Left kidney (tissue), 8 donors: ENCODE measurements at places on chromosomes 6 and 20. TPM values are rescaled to one million over a fixed set of nuclear protein-coding genes. Genes with fewer than 3 reads are reported as not detected.

The SLC25A27 gene
- 69.6 TPM for polyA plus RNA-seq

DNA sequence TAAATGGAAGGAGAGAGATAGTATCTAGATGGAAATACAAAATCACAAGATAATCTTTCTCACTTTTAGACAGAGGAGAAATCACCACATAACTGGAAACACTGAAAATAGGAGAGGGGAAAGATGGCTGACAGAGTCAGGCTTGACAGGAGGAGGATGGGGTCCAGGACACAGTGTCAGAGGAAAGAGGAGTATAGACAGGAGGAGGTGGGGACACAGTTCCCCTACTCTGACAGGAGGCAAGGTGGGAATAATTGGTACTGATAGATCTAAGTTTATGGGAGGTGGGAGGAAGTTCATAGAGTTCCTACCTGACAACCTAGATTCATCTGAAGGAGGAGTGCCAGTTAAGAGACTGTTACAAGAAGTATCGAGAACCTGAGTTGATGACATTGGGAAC lies 9.1 kb downstream of the GPR6 start:
- no peak for DNase-seq

- no peak for DNase-seq
Measured at GRCh38 chr6:37717836-37718251, 20.2 kb upstream of the MDGA1 start.

The ZC2HC1B gene
- not detected for polyA plus RNA-seq

DNA sequence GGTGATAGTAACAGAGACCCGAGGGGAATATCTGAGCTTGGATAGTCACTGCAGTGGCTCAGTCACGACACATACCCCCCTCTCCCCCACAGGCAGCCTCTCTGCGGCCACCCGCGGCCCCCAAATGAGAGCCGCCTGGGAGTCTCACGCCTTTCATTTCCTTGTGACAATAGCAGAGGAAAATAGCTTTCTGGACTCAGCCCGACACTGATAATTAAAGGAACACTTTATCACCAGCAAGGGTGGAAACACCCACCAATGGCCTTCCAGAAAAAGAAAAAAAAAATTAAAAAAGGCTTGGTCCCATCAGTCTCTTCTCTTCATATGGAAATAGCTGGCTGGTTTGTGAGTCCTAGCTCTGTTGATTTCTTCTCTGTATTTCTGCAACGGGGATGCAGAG lies 35.1 kb upstream of the KCNG1 start:
- DNase-seq = no peak

The ARMH2 gene
- not detected for polyA plus RNA-seq

The SAMD10 gene
- 7.5 TPM for polyA plus RNA-seq

GRCh38 chr6:74170118-74170517 lies 474.1 kb downstream of the CD109 start:
- no peak for DNase-seq

GRCh38 chr6:83517500-83517899 lies 5.2 kb downstream of the PRSS35 start:
- no peak for DNase-seq

GRCh38 chr6:146582857-146583256 lies 15.9 kb upstream of the ADGB start:
- no peak for DNase-seq

DNA sequence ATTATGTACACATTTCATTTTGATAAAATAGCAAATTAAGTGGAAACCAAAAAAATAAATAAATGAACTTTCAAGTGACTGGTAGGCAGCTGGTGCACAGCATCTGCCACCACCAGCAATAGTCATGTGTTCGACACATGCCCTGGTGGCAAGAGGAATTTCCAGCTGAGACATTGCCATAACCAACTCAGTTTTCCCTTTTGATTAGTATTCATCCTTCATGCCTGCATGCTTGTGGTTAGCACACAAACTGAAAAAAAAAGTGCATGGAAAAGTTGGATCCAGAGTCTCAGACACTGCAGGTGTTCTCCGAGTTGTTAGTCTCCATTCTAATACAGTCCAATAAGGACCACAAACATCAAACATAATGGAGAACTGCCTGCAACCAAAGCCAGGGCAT lies 156.0 kb upstream of the SOX4 start:
- DNase-seq = no peak

DNA sequence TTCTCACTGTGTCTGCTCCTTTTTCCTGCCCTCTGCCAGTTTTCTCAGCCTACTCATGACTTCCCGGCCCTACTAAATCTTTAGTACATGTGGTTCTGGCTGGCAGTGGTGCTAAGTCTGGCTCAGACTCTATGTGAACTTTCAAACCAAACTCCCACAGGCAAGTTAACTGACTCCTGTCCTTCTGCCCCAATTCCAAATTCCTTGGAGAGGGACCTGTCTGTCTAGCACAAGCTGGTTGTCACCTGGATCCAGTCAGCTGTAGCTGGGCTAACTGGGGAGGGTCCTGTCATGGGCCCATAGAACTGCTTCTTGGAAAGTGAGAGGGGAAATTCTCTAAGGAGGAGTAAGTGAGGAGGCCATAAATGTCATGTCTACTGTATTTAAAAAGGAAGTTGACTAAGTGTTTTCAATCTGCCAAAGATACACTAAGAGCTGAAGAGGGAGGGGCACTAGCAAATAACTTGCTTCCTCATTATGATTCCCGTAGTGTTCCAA lies 240.1 kb downstream of the KCNQ5 start:
- no peak for DNase-seq

GRCh38 chr6:358432-358831 lies 33.1 kb upstream of the IRF4 start:
- no peak for DNase-seq

DNA sequence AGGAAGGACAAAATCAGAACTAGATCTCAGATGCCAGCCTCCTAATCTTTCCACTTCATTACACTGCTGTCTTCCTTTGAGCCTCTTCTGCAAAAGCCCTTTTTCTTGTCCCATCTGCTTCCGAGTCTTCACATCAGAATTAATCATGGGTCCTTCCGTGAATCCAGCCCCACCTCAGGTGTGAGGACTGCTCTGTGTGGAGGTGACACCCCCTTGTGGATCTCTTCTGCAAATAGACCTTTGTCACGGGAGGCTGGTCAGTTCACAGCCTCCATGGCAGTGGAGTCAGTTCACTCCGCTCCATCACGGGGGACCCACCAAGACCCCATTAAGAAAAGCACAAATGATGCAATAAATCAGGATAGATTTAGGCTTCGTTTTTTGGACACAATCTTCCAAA lies 171.1 kb downstream of the ADAT2 start:
- DNase-seq = no peak

The CLPSL2 gene
- not detected for polyA plus RNA-seq

DNA sequence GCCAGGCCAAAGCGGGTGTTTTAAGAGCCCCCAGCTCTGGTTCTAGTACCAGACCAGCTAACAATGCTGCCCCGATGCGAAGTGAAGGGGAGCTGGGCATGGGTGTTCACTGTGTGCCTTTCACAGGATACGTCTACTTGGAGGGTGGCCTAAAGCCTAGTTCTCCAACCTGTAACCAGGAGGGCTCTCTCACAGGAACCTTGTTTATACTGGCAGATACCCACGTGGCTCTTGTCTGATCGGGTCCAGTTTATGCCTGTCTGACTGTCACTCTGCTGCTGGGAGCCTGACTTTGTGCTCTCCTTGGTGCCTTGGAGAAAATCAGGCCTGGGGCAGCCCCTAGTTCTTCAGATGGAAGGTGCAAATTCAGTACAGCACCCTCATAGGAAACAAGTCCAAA lies 60.2 kb upstream of the RNF144B start:
- DNase-seq = no peak

DNA sequence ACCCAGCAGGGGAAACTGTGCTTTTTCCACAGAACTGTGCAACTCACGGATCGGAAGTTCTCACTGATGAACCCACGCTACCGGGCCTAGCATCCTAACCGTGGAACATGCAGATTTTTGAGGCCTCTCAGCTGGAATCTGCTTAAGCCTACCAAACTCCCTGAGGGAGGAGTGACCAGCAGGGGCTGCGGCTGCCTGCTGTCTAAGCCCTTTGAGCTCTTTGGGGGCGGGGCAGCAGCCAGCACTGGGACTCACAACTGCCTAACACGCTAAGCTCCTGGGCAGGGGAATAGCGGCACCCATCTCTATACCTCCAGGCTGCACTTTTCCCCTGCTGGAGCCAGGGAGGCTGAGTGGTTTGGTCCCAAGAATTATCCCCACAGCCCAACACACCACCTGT lies 20.4 kb upstream of the METTL24 start:
- no peak for DNase-seq

DNA sequence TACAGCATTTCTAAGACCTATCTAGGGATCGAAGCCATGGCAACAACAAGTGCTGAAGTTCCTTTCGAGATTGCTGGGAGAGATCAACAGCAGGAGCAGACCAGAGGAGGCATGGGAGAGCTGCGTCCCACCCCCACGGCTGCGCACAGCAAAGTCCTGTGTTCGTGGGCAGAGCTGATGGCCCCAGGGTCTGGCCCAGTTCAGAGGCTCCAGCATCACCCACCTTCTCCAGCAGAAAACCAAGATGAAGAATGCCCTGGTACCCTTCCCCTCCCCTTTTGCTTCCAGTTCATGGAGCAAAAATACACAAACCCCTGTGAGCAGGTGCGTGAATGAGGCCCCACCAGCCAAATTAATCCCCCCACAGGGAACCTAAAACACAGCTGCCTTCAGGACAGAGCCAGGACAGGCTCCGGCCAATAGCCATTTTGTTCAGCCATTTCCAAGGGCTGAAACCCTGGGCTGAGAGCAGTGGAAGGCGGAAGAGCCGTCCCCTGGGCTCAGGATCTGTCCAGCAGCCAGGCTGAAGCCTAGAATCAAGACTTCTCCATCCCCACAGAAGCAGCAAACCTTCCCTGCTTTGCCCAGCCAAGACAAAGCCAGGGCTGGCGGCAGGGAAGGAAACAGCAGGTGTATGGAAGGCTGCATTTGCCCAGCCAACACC lies 102.8 kb downstream of the PREX1 start:
- DNase-seq = no peak

- no peak for DNase-seq
Measured at GRCh38 chr20:64045346-64046011, 4.0 kb downstream of the SOX18 start.

The RAD21L1 gene
- polyA plus RNA-seq = not detected

- no peak for DNase-seq
Measured at GRCh38 chr6:40706178-40706577, 119.0 kb upstream of the LRFN2 start.

- DNase-seq = peak; percentile 70
Measured at GRCh38 chr6:28161410-28162079, 19.9 kb downstream of the ZKSCAN8 start.

DNA sequence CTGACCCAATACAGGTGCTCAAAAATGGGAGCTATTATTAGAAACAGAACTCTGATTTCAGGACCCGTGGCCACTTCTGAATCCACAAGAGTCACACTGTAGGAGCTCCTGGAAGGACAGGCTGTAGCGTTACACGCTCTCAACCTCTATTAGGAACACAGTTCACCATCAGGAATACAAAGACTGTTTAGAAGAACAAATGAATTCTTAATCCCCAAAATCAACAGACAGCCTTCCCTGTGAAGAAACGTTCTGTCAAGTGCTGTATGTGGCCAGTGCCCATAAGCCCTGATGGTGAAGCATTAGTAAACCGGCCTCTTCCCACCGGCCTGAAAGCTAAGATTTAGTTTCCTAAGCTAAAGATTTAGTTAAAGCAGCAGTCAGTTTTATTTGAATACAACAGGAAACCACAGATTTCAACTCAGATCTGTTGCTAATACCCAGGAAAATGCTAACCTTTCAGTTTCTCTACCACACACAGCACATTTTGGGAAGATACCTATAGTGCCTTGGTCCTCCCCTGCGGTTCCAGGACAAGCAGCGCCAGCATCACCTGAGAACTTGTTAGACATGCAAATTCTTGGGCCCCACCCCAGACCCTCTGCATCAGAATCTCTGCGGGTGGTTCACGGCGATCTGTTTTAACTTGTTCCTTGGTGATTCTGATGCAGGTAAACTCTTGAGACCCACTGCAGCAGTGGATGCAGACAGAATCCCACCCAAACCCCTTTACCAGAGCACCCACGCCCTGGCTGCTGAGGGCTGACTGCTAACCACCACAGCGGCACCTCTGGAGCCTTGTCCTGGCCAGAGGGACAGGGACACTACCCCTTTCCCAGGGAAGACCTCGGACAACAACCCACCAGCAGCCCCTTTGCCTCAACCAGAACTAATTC lies 33.4 kb downstream of the MTRES1 start:
- no peak for DNase-seq

DNA sequence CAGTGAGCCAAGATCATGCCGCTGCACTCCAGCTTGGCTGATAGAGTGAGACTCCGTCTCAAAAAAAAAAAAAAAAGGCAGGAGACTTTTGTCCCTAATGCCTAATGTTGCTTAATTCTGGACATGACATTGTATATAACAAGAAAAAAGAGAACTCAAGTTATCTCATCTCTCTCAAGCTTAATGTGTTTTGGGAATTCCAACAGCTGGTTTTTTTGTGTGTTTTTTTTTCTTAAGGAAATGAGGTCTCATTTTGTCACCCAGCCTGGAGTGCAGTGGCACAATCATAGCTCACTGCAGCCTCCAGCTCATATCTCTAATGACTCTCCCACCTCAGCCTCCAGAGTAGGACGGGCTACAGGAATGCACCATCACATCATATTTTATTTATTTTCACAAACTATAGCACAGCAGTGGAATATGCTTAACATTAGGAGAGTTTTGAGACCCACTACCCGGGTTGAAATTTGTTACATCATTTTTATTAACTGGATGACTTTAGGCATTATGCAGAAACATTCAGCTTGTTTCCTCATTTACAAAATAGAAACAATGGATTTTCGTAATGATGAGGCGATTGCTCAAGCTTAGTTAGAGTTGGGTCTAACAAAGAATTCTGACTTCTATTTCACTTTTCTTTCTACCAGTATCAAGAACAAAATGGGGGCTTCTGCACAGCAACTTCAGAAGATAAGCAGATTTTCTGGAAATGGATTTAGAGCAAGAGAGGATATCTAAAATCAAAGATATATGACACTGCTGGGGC lies 104.1 kb upstream of the BTN3A2 start:
- no peak for DNase-seq

The TULP4 gene
- 26.3 TPM for polyA plus RNA-seq

DNA sequence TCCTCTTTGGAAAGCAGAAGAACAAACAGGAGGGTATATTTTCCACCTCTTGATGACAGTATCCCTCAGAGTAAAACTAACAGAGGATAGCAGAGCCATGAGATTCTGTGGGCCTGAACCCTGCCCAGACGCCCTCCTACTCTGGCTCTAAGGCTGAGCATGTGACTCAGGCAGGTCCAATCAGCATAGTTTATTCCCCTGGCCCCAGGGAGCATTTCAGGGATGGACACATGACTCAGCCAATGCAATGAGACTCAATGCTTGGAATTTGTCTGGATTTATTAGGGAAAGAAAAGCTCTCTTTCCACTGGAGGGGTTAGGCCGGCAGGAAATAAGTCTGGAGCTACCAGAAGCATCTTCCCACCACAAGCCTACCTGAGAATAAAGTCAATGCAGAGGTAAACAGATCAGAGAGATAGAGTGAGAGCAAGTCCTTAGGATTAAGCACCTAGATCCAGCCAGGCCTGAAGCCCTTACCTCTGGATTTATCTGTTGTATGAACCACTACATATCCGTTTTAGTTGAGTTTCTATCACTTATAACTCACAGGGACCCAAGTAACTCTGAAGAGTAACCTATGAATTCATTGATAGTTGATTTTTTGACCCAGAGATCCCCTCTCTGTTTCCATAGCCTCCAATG lies 68.2 kb upstream of the EYA2 start:
- DNase-seq = no peak

The SEMG2 gene
- not detected for polyA plus RNA-seq

The GPX5 gene
- polyA plus RNA-seq = not detected

The CTSZ gene
- 65.2 TPM for polyA plus RNA-seq
